ENCODE measurements at places on chromosomes 11 and 22.

- no peak for DNase-seq
These were observed 4.9 kb upstream of the SLC16A8 start for GRCh38 chr22:38088629-38089473.

- DNase-seq, result peak; percentile 43
These were observed at the start of gene CASP1 for GRCh38 chr11:105034813-105035620. Gene CASP1, minus strand, starts transcription at chr11:105035144. Its CDS starts 31 bp downstream, at chr11:105035113.

- no peak for DNase-seq
These were observed 205.6 kb downstream of the ADAMTS15 start for GRCh38 chr11:130653838-130654636.

DNA sequence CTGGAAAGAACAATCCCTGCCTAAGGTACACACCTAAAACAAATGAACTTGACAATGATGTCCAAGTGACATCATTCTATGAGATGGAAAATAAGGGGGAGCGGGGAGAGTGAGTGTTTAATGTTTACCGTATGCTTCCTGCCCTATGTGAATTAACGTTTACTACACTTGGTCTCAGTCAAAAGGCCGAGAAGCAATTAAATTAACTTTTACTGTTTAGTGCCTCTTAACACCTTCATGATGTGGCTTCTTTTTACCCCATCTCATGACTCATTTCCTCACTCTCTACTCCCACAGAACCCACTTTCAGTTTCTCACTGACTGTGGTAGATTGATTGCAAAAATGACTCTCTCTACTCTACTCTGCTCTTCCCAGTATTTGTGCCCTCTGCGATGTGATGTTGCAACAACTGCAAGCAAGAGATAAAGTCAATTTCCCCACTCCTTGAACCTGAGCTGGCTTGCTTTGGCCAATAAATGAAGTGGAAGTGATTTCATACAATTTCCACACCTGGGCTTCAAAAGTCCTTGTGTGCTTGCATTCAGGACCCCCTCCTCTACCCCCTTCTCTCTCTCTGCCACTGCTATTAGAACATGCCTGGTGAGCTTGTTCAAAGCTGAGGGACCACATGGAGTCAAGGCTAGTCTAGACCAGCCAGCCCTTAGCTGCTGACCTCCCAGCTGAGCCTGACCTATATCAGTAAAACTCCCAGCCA lies 11.6 kb upstream of the ALKBH3 start:
- DNase-seq, result peak; percentile 54

DNA sequence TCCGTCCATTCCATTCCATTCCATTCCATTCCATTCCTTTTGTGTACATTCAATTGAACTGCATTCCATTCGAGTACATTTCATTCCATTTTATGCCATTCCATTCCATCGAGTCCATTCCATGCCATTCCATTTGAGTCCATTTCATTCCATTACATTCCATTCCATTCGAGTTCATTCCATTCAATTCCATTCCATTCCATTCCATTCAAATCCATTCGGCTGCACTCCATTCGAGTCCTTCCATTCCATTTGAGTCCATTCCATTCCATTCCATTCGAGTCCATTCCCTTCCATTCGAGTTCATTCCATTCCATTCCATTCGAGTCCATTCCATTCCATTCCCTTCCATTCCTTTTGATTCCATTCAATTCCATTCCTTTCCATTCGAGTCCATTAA lies 4800.6 kb upstream of the OR11H1 start:
- DNase-seq, result no peak

GRCh38 chr11:116180806-116181600 lies 591.8 kb downstream of the BUD13 start:
- DNase-seq, result no peak

GRCh38 chr11:35662061-35662648 lies 420 bp upstream of the TRIM44 start:
- DNase-seq, result no peak

- no peak for DNase-seq
These were observed 406.0 kb downstream of the TBC1D22A start for GRCh38 chr22:47168441-47168840.

- no peak for DNase-seq
These were observed 65.4 kb upstream of the TSPAN18 start for GRCh38 chr11:44661311-44661717.

All from stimulated activated CD4-positive, alpha-beta T cell treated with anti-CD3 and anti-CD28 coated beads, Interleukin-4, amount 100 ng/mL, for 24 hours (primary cell).